ENCODE measurements at places on chromosomes 4 and X.

- no peak for ATAC-seq
Observed at GRCh38 chr4:99885063-99885664, 9.1 kb downstream of the LAMTOR3 start.

- no peak for ATAC-seq
Observed at GRCh38 chr4:80263541-80264351, 2.7 kb upstream of the FGF5 start.

- peak; percentile 48 for ATAC-seq
Observed at GRCh38 chr4:169791527-169792156, 33.9 kb upstream of the HPF1 start.

- ATAC-seq = no peak
Observed at GRCh38 chr4:102525097-102525496, 23.9 kb downstream of the NFKB1 start.

DNA sequence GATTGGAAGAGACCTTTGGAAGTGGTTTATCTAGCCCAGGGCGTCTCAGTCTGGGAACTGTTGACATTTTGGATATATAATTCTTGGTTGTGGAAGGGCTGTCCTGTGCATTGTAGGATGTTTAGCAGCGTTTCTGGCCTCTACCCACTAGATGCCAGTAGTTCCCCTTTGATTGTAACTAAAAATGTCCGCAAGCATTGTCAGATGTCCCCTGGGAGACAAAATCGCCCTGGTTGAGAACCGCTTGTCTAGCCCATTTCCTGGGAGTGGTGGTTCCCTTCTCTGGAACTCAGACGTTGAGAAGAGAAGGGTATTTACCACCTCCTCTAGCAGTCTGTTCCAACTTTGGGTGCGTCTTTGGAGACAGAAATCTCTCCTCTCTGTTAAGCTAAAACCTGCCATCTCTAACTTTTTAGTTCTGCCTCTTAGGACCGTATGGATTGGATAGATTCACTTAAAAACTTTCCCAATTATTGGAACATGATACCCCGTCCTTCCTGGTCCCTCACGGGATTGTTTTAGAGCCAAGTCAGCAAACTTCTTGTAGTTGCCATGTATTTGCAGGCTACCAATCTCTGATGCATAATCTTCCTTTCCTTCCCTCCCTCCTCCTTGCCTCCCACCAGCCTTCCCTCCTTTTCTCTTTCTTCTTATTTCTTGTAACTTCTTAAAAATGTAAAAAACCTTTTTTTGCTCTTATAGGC lies 13.9 kb downstream of the TMEM165 start:
- ATAC-seq = no peak

DNA sequence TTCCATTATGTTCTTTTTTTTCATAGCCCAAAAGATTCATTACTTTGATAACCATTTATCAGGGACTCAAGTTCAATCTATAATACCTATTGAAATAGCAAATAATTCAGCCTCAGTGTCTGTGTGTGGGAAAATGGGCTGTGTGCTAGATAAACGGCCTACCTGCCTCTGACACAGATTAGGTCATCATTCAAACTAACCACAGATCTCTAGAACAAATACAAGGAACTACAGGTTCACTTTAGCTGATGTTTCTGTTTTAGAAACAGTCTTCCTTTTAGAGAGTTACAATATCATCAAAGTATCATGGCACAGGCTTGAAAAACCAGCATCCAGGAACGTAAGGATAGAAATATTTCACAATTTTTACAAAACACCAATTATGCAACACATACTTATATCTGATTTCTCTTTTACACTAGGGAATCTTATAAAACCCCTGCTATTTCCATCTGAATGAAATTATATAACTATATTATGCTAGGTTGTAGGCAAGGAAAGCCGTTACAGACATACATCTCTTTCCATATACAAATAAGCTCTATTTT lies 56.6 kb upstream of the MAB21L2 start:
- ATAC-seq = no peak

- ATAC-seq = no peak
Observed at GRCh38 chr4:144861471-144861870, 215.5 kb downstream of the HHIP start.

DNA sequence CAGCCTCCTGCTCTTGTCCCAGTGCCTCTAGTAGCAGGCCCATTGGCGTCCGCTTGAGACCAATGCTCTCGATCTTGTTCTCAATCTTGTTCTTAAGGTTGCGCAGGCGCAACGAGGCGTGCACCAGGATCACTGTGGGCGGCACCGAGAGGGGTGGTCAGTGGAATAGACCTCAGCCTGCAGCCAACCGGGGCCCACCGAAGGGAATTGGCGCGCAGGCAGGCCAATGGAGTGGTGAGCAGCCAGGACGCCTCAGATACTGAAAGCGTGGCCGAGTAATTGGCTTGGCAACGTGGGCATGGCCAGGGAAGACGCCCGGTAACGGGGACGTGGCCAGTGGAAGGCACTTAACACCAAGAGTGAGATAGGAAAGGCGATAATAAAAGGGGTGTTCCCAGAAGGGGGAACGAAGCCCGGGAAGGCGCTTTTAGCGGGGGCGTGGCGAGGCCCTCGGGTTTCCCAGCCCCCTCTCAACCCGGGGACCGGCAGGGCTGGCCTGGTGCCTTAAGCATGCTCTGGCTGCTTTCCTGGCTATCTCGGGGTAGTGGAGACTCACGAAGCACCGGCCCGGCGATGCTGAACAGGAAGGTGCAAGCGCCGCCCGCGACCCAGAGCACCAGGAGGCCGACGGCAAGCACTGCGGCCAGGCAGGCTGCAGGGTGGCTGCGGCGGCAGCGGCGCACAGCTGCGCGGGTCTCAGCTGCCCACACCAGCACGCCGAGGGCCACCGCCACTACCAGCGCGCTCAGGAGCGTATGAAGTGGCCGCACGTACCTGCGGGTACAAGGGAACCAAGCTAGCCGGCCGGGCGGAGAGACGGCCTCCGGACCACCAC lies 1.7 kb downstream of the PRAF2 start:
- peak; percentile 9 for ATAC-seq

- ATAC-seq = no peak
Observed at GRCh38 chr4:72951628-72952027, 117.9 kb downstream of the COX18 start.

DNA sequence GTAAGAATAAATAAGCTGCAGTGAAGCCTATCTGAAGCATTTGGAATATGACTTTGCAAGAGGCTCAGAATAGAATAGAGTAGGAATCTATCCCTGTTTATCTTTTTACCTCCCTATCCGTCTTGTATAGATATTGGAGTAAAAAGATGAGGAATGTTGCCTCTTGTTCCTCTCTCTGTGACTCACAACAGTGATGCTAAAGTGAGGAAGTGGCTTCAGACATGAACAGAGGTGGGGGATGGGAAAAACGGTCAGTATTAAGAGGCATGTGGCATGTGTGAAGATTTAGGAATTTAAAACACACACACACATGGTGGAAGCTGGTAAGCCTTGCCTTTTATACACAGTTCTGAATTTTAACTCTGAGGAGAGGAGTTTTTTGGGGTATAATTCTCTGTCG lies 3.8 kb upstream of the DCAF4L1 start:
- no peak for ATAC-seq

- no peak for ATAC-seq
Observed at GRCh38 chr4:182600093-182600492, 317.1 kb downstream of the DCTD start.

DNA sequence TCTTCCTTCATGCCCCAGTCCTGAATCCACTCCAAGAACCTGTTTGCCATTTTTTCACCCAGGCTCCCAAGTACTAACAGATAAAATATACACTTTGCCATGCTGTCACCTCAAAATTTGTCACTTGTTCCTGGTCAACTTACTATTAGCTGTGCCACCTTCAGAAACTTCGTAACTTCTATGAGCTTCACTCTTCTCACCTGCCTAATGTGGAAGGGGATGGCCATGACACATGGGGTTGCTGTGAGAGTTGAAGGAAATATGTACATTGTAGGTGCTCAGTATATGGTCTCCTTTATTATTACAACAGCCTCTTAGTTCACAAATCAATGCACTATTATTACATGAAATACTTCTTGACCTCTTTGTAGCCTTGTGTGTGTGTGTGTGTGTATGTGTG lies 10.4 kb downstream of the TMSB4X start:
- no peak for ATAC-seq

DNA sequence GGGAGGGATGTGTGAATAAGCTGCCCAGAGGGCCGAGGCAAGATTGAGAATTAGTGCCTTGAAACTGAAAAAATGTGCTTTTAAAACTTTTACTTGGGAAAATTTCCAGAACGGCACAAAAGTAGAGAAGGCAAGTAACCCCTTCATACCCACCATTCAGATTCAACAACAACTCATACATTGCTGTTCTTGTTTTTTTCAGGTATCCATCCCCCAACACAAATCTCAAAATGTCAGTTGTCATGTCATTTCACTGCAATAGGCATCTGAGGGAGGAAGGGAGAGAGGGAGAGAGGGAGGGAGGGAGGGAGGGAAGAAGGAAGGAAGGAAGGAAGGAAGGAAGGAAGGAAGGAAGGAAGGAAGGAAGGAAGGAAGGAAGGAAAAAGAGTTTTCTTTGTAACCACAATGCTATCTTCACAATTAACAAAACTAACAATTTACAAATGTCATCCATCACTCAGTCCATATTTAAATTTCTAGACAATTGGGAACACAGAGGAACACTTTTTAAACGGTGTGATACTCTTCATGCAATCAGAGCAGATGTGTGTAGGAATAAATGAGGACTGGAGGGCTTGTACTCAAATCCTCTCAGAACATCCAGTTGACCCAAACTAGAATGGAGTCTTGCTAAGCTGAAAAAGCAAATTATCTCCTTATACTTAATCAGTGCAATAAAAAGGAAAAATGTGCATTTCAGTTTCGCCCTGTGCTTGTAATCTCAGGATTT lies 54.8 kb upstream of the ADGRG2 start:
- ATAC-seq = no peak

DNA sequence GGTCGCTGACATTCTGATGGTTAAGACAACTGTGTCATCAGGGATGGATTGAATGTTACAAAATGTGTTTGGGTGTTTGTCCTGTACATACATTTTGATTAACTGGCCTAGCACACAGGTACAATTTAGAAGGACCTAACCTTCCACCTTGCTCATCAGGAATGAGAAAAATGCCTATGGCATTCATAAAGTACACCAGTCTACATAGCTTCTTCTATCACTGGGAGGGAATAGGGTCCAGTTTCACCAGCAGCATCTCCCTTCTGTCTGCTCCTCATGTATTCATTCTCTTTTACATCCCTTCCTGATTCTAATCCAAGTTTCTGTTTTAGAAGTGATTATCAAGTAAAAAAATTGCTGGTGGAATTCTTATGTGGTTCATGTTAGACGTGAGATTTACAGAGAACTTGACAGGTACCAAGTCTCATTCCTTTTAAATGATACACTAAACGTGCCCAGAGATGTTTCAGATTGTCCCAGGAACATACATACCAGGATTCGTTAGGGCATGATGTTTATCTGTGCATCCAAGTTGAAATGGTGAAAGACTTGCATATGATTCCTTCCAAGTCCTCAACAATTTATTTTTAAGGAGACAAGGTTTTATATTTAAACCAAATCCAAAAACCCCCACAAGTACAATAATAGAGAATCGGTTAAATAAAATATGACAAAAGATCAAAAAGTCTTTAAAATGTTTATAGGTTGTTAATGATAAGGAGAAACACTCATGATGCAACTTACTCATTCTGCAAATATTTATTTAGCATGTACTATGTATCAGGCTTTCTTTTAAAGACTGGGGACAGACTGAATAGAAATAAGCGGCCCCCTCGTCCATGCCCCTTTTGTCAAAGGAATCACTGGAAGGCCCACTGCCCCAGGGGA lies 359.1 kb downstream of the ZNF674 start:
- peak; percentile 69 for ATAC-seq

GRCh38 chrX:39156051-39156450 lies 354.8 kb downstream of the MID1IP1 start:
- no peak for ATAC-seq

GRCh38 chr4:168522356-168522755 lies 25.5 kb downstream of the PALLD start:
- no peak for ATAC-seq

GRCh38 chr4:149735796-149736195 lies 79.8 kb downstream of the IQCM start:
- no peak for ATAC-seq

- no peak for ATAC-seq
Observed at GRCh38 chr4:64533159-64533558, 123.9 kb upstream of the TECRL start.

DNA sequence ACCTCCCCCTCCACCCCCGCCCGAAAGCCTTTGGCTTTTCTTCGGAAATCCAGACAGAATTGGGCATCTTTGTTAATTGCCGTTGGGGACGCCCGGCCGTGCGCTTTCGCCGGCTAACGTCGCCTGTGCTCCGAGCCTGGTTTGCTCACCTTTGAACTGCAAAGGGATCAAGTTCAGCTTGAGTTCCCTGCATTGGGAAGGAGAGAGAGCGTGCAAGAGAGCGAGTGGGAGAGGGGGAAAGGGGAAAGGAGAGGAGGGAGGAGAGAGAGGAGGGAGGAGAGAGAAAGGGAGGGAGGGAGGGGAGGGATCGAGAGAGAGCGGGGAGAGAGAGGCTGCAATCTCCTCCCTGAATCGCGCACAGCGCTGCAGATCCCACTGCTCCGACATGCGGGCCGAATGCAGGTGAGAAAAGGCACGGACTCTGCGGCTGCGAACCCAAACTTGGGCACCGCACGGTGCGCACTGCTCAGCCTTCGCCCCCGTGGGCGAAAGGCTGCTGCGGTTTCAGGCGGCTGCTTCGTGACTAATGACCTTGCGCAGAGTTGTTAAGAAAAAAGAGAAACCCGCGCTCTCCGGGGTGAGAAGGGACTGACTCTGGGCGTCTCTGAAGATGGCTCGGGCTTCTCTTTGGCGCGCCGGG lies at the start of gene PCDH7:
PCDH7 (plus strand) TSS at position 349 of the 640 bp plus-strand sequence. CDS start 1,054 bp downstream, outside the sequence.
- peak; percentile 39 for ATAC-seq

DNA sequence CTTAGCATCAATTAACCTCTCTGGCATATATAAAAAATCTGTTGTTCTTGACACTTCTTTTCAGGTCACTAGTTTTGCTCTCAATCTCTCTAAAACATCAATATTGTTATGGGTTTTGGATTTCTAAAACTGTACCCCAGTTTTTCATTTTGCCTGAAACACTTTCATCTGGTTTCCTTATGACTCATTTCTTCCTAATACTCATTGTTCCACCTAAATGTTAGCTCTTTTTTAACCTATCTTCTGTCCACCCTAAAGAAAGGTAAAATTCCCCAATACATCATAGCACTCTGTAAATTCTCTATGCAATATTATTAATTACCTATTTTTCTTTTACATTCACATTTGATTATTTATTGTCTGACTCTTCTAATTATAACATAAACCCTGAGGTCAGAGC lies 575.5 kb upstream of the NDST4 start:
- ATAC-seq = no peak

- ATAC-seq = no peak
Observed at GRCh38 chr4:42720533-42720932, 63.6 kb upstream of the ATP8A1 start.

GRCh38 chrX:8323356-8323755 lies 141.3 kb upstream of the VCX3B start:
- ATAC-seq = peak; percentile 18

DNA sequence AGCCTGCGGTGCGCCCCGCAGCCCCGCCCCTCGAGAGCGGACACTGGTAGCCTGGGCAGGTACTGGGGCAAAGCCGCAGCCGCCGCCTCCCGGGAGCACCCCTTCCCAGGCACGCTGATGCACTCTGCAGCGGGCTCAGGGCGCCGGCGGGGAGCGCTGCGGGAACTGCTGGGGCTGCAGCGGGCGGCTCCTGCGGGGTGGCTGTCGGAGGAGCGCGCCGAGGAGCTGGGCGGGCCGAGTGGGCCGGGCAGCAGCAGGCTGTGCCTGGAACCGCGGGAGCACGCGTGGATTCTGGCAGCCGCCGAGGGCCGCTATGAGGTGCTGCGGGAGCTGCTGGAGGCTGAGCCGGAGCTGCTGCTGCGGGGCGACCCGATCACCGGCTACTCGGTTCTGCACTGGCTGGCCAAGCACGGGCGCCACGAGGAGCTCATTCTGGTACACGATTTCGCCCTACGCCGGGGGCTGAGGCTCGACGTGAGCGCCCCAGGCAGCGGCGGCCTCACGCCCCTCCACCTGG lies 401 bp downstream of the SOWAHD start:
- ATAC-seq = peak; percentile 48

All from esophagus mucosa (tissue), 1 donor.